Hypothalamus (tissue), 51 donors: ENCODE measurements at places on chromosomes 13 and 19.
A peak's percentile ranks its signal among the peaks of the same experiment; 100 is the strongest.

- DNase-seq: peak; percentile 21
Measured at GRCh38 chr19:43639519-43640423, at the start of gene CADM4. CADM4 (minus strand) TSS chr19:43639850; CDS start chr19:43639790, 60 bp downstream.

GRCh38 chr13:28716511-28716910 lies 2.3 kb downstream of the SLC46A3 start:
- no peak for DNase-seq

- DNase-seq: no peak
Measured at GRCh38 chr19:3606690-3607289, at the start of gene TBXA2R. TBXA2R (minus strand) TSS chr19:3606875; CDS start chr19:3600634, 6,241 bp downstream.

GRCh38 chr19:8697671-8698432 lies 743 bp downstream of the ACTL9 start:
- DNase-seq: no peak

DNA sequence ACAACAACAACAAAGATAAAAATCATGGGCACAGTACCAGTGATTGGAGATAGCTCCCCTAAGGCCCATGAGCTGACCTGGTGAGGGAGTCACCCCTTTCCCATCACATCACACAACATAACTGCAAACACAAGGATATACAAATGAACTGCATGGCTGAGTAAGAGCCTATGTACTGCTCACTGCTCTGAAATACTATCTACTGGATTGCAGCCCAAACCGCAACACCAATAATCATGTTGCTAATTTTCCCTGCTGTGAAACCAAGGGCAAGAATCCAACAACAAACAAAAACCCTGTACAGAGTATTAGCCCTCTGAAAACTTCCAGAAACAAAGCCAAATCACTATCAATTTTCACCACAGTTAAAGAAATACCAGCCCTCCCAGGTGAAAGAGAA lies 1893.2 kb downstream of the PCDH9 start:
- DNase-seq: no peak

DNA sequence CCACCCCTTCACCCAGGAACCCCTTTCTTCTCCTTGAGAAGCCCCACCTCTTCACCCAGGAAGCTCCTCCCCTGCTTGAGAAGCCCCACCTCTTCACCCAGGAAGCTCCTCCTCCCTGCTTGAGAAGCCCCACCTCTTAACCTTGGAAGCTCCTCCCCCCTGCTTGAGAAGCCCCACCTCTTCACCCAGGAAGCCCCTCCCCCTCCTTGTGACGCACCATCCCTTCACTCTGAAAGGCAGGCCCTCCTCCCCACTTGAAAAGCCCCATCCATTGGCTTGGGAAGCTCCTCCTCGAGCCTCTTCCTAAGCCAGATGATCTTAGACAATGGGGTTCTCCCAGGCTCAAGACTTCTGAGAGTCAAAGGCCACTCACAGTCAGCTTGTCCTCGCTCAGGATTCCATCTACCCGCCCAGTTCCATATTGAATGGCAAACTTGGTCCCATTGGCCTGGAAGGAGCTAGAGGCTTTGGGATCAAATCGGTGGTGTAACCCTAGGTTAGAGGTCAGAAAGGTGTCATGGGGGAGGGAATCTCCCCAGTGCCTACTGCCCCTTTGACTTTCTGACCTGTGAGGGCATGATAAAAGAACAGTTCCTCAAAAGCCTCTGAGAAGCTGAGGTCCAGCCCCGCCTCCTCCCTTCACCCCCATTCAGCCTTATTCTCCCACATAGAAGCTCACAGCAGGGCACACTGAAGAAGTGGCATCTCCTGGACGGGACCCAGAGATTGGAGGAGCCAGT lies 4.0 kb downstream of the NAPSA start:
- no peak for DNase-seq

DNA sequence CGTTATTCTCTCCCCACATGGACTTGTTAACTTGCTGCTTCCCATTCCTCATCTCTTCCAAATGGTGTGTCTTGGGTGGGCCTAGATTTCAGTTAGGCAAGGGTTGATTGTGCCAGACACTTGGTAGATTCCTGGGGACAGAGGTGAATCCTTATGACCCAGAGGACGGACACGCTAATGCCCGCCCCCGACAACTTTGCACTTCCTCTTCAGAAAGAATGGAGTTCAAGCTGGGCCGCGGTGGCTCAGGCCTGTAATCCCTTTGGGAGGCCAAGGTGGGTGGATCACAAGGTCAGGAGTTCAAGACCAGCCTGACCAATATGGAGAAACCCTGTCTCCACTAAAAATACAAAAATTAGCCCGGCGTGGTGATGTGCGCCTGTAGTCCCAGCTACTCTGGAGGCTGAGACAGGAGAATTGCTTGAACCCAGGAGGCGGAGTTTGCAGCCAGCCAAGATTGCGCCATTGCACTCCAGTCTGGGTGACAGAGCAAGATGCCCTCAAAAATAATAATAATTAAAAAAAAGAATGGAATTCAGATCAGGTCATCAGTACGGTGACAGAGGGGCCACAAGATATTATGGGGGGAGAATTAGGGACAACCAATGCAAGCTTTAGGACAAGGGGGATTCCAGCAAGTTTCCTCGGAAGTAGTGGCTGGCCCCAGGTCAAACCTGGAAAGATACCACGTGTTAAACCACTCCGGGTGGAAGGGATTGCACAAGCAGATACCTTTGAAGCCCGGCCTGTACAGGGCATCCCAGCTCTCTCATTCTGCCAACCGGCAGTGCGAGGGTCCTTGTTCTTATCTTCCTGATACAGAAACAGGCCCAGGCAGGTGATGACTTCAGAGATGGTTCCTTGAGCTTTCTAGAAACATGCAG lies 2.7 kb downstream of the MYO9B start:
- no peak for DNase-seq

DNA sequence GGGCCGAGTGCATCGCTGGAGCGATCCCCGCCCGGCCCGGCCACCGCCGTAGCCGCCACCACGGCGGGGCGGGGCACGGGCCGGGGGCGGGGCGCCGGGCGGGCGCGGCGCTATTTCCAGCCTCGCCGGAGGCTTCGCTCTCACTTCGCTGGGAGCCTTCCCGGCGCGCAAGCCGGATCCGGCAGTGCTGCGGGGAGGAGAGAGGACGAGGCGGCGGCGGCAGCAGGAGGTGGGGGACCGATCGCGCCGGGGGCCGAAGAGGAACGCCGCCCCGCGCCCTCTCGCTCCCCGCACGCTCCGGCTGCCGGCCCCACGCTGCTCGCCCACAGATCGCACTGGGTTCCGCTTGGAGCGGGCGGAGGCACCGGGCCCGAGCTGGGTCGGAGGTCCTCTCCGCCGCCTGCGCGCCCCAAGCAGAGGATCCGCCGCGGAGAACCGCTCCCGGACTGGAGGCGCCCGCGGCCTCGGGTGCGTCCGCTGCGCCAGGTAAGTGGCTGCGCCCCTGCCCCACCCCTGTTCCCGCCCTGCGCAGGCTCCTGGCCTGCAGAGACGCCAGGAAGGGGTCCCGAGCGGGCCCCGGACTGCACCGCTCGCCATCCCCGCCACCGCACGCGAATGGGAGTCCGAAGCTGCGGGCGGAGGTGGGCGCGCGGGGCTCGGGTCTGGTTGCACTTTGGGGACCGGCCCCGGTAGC lies at the start of gene CHST8:
TSS of gene CHST8 (plus strand) at position 143 of the 694 bp plus-strand sequence. CDS start 67,309 bp downstream, outside the sequence.
- no peak for DNase-seq

DNA sequence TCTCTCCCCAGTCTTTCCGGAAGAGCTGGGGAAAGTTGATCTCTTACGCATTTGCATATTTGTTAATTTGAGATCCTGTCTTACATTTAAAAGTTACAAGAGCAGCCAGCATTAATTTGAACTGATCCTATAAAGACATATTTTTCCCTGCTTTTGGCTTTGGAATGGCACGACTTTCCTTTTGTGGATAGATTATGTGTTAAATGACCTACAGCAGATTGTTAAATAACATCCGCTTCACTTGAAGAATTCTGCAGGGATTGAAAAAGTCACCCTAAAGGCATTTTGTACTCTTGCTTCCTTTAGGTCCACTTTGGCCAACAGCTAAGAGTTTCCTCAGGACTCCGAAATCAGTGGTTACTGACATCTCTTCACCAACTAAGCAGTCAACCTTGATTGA lies 334.0 kb downstream of the TBC1D4 start:
- no peak for DNase-seq

DNA sequence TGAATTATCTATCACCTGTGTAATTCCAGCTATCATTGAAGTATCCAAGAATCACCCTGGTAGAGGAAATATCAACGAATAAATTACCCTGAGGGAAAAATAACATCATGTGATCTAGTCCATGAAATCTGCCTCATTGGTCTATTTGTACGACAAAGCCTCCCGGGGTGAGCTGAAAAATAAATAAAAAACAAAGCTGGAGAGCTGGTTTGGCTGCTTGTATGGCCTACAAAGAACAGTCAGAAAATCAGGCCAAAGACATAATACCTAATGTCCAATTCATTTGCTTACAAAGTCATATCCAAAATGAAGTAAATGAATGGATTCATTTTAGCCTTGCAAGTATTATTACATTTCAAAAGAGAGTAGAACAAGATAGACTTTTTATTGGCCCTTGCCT lies 449.9 kb downstream of the KLF12 start:
- no peak for DNase-seq

- no peak for DNase-seq
Measured at GRCh38 chr19:42628411-42629140, 33.9 kb upstream of the CEACAM8 start.
